NCI-H187 (cell line): ENCODE measurements at places on chromosomes 12 and 14.

GRCh38 chr12:108289350-108290161, 49.6 kb downstream of the CMKLR1 start:
- DNase-seq, result no peak

- no peak for DNase-seq
These were observed at the start of gene HPD for GRCh38 chr12:121858662-121859572. Gene HPD (minus strand): TSS chr12:121858859. CDS start chr12:121858823, 36 bp downstream.

GRCh38 chr14:67331368-67332125, 28.1 kb downstream of the ATP6V1D start:
- DNase-seq, result no peak

GRCh38 chr12:79366374-79366773, 324.4 kb downstream of the PAWR start:
- DNase-seq, result no peak

GRCh38 chr14:102734436-102734835, 42.8 kb upstream of the TRAF3 start:
- no peak for DNase-seq

GRCh38 chr12:91347481-91348214, 165.0 kb upstream of the DCN start:
- no peak for DNase-seq
